IMR-90 (cell line): ENCODE measurements at places on chromosomes 2 and 18.
A peak's percentile ranks its signal among the peaks of the same experiment; 100 is the strongest.

DNA sequence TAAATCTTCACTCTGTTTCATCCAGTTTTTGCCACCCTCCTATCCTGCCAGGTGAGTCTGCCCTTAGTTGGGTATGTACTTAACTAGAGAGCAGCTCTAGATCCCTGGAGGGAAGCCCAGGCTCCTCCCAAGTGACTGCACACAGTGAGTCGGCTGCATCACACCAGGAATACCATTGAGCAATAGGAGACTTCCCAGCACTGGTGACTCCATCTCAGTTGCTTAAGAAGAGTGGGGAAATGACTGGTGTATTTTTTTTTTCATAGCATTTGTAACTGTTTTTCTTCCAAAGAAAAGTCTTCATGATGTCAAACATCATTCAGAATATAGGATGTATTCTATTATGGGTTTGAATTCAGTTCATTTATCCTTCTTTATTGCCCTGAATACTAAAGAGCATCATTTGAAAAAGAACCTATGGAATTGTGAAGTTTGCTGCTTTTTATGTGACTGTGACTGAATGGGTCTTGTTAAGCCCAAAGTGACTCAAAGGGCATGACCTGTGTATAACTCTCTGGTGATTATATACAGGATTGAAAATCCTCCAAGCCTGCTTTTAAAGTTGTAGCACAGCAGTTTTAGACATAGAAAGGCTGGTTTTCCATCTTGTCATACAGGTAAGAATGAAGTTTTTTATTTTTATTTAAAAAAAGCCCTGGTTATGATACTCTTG, 84.3 kb downstream of the MAP3K20 start:
- peak; percentile 99 for DNase-seq

- DNase-seq: peak; percentile 79
Measured at GRCh38 chr2:112481050-112481527, 867 bp upstream of the TTL start.

DNA sequence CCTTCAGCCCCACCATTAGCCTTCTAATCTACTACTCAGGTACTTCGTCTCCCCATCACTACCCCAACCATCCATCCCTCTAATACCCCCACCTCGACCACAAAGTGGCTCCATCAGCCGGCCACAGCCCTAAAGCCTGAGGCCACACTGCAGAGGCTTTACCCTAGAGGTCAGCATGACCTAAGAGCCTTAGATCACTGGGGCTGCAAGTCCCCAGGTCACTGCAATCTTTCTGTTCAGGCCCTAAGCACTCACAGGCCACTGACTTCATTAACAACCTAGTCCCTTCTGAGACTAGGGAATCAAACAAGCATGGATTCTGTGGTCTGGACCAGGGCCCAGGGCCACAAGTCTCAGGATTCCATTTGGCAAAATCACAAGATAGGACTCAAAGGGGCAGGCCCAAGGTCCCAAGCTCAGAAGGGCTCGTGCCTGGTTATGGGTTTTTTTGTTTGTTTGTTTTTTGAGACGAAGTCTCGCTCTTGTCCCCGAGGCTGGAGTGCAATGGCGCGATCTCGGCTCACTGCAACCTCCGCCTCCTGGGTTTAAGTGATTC, 37.0 kb upstream of the PKDCC start:
- peak; percentile 82 for DNase-seq

GRCh38 chr2:43178602-43179542, 47.5 kb downstream of the ZFP36L2 start:
- DNase-seq: peak; percentile 82

GRCh38 chr2:9250091-9250490, 43.5 kb downstream of the ASAP2 start:
- DNase-seq: no peak

DNA sequence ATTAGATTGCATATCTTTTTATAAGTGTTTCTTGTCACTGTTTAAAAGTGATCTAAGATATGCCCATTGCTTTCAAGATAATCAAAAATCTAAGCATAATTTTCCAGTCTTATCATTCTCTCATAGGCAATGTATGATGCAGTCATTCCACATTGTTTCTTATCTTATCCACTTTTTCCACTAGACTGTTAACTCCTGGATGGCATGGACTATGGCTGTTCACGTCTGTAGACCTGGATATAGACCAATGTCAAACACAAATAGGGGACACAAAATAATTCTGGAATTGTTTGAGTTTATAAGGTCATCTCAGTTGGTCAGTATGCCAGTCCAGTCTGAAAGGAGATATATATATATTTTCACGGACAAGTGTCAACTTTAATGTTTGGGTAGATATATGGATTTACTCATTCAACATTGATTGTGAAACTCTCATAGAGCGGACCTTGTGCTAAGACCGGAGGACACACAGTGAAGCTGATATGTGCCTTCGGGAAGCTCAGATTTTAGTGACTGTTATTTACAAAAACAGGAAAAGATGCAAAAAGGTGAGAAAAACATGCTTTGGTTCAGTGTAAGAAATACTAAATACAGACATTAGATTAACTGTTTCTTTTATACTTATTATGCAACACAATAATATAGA, 689.4 kb upstream of the SLC8A1 start:
- no peak for DNase-seq

DNA sequence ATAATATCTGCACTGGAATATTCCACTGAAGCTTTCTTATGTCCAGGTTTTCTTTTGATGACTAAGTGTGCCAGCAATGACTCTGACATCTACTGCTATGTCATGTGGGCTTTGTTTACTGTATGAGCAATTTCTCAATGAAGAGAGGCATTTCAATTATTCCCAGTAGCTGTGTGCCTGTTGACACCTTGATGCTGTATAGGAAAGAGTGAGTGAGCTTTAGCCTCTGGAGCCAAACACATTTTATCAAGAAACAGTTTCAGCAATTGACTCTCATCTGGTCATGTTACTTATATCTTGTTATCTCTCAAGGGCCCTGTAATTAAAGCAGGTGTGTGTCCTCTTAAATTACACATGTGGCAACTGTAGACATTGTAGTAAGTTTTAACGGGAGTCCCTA, 493.2 kb upstream of the FANCL start:
- peak; percentile 5 for DNase-seq

GRCh38 chr2:41881249-41881648, 166.6 kb upstream of the PKDCC start:
- DNase-seq: peak; percentile 33

DNA sequence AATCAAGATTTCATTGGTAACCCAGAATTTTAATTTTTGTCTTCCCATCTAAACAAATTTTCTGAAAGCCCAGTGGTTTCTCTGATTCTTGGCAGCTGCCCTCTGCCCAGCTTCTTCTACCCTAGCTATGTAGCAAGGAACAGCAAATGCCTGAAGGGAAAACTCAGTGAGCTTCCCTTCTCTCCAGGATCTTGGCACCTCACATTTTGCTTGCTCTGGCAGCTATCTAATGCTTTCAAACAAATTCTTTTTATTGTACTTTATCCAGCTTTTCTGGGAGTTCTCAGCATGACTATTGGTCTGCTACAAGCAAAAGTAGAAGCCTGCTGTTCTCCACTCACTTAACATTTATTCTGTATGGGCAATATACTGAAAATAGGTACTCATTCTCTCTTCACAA, 18.3 kb upstream of the GFPT1 start:
- no peak for DNase-seq

- no peak for DNase-seq
Measured at GRCh38 chr2:109058191-109058632, 69.2 kb upstream of the EDAR start.

- DNase-seq: no peak
Measured at GRCh38 chr2:28273751-28274150, 118.9 kb upstream of the FOSL2 start.
